Lower leg skin (tissue), 4 donors: ENCODE measurements at places on chromosomes 1 and 21.

DNA sequence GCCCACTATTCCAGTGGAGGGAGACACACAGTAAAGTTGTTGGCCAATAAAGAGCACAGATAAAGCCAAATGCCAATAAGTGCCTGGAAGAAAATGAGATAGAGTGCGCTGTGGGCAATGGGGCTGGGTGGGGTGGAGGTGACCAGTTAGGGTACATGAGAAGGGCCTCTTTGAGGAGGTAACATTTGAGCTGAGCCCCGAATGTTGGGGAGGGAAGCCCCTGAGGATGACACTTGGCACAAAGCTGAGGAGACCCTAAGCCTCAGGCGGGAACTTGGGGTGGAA, 979 bp downstream of the S100A9 start:
- no peak for DNase-seq

- DNase-seq: no peak
Measured at GRCh38 chr1:41762777-41763176, 155.9 kb downstream of the HIVEP3 start.

DNA sequence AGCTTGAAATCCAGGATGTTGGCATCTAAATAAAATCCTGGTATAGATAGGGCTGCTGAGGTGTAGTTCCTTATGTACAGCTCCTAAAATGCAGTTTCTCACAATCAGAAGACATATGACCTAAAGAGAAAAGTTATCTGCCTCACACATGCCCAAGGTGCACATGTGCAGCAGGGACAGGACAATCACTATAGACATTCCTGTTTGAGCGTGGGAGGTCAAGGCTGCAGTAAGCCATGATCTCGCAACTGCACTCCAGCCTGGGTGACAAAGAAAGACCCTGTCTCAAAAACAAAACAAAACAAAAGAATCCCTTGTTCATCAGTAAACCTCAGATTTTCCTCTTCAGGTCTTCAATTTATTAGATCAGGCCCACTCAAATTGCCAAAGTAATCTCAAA, 66.1 kb downstream of the SPATA6 start:
- DNase-seq: no peak

- DNase-seq: no peak
Measured at GRCh38 chr1:231207437-231207836, 33.6 kb upstream of the GNPAT start.

DNA sequence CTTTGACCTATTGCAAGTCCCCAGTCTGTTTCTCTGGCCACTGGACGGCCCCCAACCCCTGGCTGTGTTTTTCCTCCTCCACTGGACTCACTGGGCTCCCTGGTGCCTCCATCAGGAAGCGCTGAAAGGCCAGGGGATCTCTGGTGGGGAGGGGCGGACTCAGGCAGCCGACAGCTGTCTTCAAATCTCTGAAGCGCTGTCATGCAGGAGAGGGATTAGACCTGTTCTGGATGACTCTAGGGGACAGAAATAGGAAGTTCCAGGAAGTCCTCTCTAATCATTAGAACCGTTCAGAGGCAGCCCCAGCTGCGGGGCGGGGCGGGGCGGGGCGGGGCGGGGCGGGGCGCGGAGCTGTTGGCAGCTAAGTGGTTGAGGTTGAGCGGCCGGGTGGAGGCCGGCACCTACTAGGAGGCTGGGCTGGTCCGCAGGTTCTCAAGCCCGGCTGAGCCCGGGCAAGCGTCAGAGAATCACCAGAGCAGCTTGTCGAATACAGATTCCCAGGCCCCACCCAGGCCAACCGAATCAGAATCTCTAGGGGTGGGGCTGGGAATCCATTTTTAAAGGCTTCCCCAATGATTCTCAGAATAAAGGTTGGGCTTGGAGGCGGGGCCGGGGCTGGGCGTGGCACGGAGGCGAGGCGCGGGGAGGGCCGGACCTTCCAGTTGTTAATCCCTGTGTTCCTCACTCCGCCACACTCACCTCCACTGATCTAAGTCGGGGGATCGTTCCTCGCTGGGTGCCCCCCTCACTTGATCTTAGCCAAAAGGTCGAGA, 11.4 kb upstream of the PHLDA3 start:
- peak; percentile 83 for DNase-seq

- no peak for DNase-seq
Measured at GRCh38 chr1:71919811-71920509, 362.4 kb downstream of the NEGR1 start.

- DNase-seq: no peak
Measured at GRCh38 chr1:97271916-97272788, 550.6 kb downstream of the PTBP2 start.

DNA sequence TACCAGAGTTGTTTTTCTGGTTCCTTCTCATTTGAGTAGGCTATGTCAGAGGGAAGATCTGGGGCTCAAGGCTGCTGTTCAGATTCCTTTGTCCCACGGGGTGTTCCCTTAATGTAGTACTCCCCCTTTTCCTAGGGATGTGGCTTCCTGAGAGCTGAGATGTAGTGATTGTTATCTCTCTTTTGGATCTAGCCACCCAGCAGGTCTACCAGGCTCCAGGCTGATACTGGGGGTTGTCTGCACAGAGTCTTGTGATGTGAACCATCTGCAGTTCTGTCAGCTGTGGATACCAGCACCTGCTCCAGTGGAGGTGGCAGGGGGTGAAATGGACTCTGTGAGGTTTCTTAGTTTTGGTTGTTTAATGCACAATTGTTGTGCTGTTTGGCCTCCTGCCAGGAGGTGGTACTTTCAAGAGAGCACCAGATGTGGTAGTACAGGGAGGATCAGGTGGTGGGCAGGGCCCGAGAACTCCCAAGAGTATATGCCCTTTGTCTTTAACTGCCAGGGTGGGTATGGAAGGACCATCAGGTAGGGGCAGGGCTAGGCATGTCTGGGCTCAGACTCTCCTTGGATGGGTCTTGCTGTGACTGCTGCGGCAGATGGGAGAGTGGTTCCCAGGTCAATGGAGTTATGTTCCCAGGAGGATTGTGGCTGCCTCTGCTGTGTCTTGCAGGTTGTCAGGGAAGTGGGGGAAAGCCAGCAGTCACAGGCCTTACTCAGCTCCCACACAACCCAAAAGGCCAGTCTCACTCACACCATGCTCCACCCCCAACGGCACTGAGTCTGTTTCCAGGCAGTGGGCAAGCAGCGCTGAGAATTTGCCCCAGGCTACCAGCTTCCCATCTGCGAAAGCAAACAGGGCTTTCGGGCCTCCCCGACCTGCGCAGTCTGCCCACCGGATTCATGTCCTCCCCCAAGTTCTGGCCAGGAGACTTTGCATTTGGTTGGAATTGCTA, 64.2 kb downstream of the SERINC2 start:
- DNase-seq: no peak
